ENCODE measurements at places on chromosomes 1 and 21. TPM values are rescaled to one million over a fixed set of nuclear protein-coding genes. Genes with fewer than 3 reads are reported as not detected.

- no peak for DNase-seq
Observed at GRCh38 chr21:43865540-43866259, 677 bp downstream of the AGPAT3 start.

GRCh38 chr1:63794939-63795378 is 21.1 kb downstream of the ROR1 start:
- DNase-seq = no peak

- DNase-seq = no peak
Observed at GRCh38 chr1:48232722-48233121, 10.2 kb downstream of the SLC5A9 start.

DNA sequence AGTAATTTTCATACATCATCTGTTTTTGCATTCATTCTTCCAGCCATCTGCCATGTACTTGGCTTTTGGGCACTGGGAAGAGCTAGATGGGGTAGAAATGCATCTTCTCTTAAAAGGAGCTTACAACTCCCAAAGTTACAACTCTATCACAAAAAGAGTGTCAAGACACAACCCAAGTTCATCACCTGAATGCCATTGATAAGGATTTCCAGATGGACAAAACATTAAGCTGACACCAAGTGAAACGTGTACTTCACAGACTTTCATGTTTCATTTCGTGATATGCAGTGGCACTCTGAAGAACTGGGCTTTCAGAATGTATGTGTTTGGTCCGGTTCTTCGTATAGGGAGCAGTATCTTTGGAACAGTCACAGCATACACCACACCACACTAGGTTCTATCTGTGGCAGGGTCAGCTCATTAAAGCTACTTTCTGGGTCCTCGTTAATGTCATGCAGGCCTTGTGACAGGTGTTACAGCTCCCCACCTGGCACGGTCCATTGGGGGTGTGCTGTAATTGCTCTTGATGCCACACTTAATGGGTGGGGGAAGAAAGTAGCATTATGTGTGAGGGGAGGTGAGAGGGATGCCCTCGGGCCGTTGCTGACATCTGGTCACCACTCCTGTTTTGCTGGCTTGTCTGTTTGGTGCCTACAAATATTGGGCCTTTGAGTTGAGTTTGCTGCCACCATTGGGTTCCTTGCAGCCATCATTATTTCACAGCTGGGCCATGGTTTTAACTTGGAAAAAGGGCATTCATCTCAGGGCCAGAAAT is 164.9 kb downstream of the NFIA start:
- no peak for DNase-seq

DNA sequence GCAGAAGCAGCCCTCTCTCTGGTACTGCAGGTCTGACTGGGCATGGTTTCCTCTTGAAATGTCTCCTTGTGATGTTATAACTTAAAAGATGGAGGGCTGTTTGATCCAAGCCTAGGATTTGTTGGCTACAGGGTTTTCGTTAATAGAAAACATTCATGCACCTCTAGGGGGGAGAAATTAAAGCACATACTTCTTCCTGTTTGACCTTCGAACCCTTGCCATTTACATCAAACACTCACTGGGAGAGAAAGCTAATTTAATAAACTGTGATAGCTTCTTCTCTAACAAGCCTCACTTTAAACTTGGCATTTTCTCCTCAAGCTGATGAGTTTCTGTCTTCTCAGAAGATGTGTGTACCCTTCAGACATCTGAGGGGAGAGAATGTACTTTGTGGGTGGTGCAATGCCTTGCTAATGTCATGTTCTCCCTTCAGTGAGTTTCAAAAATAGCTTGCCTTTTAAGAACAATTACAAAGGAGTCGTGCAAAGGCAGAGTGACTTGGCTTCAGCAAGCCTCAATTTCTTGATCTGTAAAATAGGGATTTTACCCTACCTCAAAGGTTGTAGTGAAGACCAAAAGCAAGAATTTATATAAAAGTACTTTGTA is 20.4 kb downstream of the CACHD1 start:
- no peak for DNase-seq

DNA sequence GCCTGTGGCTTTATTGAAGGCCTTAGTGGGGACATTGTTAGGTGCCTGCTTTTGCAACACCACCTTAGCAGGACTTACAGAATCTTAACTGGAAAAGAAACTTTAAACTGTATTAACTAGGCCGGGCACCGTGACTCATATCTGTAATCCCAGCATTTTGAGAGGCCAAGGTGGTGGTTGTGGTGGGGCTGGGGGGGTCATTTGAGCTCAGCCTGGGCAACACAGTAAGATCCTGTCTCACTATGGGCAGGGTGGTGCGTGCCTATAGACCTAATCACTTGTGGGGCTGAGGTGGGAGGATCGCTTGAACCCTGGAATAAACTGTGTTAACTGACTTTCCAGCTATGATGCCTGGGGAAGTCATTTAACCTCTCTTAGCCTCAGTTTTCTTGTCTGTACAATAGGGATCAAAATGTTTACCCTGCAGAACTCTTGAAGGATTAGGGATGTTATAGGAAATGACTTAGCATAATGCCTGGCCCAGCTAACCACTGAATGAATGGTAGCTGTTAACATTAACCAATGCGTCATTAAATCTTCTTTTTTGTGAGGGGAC is 39.5 kb downstream of the IER5 start:
- DNase-seq = no peak

DNA sequence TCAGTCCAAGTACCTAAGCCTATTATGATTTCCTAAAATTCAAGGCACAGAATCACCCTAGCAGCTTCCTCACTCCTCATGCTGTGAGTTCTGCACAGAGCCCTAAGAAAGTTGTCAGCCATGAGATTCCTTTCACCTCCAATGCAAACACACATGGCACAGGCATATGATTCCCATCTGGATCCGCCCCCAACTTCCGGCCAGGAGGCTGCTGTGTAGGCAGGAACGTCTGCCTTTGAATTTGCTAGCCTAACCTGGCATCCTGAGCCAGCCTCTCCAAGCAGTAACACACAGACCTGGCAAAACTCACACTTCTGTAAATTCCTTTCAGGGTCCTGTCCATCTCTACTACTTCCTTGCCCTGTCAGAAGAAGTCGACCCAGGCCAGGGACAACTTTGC is 521.1 kb upstream of the BEND5 start:
- no peak for DNase-seq

DNA sequence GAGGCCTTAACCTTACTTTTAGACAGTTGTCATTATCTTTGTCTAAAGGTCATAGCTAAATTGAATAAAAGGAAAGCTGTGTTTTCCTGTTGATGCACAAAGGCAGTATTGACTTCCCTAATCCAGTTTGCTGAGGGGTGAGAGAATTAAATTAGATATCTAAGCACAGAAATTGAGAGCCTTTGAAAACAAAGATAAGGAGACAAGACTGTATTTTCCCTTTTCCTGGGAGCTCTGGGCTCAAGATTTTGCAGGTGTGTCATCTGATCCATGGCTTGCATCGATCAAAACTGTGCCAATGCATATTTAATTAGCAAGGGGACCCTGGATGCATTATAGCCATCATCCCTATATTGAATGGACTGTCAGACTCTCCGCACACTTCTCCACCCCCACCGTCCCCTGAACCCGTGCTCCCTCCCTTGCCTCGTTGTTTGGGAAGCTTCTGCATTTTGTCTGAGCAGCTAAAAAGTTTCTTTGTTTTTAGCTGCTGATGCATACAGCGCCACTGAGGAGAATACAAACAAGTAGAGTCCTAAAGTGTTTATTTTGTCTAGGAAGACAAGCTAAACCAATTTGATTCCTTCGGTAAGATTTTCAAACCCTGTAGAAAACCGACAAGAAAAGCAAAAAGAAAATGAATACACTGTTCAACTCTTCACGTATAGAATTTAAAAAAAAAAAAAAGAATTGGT is 186.3 kb downstream of the NFIA start:
- no peak for DNase-seq

GRCh38 chr1:101043776-101044175 is 18.2 kb upstream of the DPH5 start:
- no peak for DNase-seq

DNA sequence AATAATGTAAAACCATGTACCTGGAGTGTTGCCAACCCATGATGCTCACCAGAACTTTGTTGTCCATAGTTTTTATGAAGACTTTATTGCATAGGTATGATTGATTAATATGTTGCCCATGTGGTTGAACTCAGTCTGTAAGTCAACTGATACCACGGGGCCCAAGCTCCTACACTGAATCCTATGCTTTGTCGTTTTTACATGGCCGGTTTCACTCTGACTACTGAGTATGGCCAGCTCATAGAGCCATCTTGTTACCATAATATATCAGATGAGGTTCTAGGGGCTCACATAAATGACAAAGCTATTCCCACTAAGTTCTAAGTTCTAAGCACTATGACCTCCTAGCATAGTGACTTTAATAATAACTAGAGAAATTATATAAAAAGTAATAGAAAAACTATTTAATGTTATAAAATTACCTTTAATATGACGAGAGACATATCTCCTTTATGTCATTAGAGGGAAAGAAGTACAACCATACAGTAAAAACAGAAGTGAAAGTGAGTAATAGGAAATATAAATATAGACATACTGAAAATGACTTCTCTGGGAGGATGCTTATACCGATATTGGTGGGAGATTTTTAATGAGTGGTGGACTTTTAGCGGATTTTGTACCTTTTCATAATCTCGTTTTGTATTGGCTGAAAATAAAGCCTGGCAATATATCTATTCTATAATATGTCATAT is 983.4 kb upstream of the PRMT6 start:
- no peak for DNase-seq

DNA sequence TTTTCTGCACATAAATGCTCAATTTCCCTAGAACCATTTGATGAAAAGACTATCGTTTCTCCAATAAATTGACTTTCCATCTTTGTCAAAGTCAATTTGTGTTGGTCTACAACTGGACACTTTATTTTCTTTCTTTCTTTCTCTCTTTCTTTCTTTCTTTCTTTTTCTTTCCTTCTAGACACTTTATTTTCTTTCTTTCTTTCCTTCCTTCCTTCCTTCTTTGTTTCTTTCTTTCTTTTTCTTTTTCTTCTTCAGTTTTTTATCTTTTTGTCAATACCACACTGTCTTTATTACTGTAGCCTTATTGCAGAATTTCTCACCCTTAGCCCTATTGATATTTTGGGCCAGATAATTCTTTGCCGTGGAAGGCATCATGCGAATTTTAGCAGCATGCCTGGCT is 73.5 kb downstream of the FASLG start:
- DNase-seq = no peak

- no peak for DNase-seq
Observed at GRCh38 chr1:170765712-170766330, 101.9 kb downstream of the PRRX1 start.

DNA sequence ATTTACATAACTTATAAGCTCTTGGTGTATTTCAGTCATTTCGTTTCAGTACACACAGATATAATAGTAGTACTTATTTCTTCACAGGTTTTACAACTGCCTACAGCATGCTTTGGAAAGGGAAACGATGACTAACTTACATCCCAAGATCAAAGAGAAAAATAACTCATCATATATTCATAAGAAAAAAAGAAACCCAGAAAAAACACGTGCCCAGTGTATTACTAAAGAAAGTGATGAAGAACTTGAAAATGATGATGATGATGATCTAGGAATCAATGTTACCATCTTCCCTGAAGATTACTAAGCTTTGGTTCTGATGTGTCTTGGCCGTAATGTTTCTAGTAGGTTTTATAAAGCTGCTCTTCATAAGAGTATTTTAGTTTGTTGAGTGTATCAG is 30.9 kb downstream of the TYW3 start:
- no peak for DNase-seq

DNA sequence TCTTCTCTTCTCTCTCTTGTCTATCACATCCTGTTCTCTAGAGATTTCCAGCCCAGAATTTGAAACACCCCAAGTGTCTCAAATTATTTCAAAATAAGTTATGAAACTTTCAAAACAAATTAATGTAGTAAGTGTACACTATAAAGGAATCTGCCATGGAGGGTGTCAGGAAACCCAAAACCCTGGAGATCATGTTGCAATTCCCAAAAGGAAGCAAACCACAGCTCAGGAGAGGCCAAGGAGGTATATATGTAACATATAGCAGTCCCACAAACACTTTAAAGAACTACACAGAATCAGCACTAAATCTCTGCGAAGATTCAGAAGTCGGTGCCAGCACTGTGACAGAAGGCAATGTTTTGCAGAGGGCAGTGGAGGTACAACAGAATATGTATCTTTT is 26.6 kb downstream of the PTPN14 start:
- no peak for DNase-seq

DNA sequence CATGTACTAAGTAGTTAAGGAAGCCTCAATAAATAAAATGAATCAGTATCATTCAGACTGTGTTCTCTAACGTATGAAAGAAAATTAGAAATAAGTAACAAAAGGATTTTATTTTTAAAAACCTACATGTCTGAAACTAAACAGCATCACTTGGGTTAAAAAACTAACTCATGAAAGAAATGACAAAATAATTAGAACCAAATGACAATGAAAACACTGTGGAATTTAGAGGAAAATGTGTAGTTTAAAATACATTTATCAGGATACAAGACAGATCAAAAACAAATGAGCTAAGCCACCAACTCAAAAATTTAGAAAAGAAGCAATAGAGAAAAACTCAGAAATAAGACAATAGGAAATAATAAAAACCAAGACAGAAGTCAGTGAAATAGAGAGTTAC is 108.7 kb downstream of the TENT5C start:
- no peak for DNase-seq

GRCh38 chr1:15974855-15975254 is 1.0 kb downstream of the ZBTB17 start:
- DNase-seq = no peak

- DNase-seq = no peak
Observed at GRCh38 chr21:38869946-38870345, 64.2 kb downstream of the ETS2 start.

GRCh38 chr1:212149566-212149965 is 114.0 kb downstream of the DTL start:
- DNase-seq = no peak

DNA sequence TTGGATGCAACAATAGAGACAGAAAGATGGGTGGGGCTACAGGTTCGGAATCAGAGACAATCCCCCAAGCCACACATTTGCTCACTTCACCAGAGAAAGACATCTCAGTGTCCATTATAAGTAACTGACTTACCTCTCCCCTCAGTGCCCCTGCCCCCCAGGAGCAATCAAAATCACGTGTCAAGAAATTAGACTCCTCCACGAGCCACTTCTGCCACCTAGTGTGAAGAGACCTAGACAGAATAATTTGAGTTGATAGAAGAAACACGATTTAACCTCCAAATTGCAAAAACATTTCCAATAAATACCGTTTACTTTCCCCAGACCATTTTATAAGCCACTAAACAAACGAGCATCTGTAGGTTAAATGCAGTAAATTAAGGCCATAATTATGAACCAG is 123.2 kb downstream of the SLC30A10 start:
- DNase-seq = no peak

- DNase-seq = no peak
Observed at GRCh38 chr1:237287876-237288521, 246.0 kb downstream of the RYR2 start.

- no peak for DNase-seq
Observed at GRCh38 chr1:11374748-11375110, 101.7 kb downstream of the UBIAD1 start.

LEMD1 gene
- total RNA-seq = not detected

ADAM30 gene
- total RNA-seq = not detected

LRRC3 gene
- total RNA-seq = 10.4 TPM

ACKR1 gene
- not detected for total RNA-seq

PDC gene
- total RNA-seq = not detected

TRAF5 gene
- total RNA-seq = 22.8 TPM

PROK1 gene
- not detected for total RNA-seq

Data from glomerular endothelial cell (primary cell).